ENCODE measurements at places on chromosomes 13 and 19. TPM values are rescaled to one million over a fixed set of nuclear protein-coding genes. Genes with fewer than 3 reads are reported as not detected.

- no peak for DNase-seq
Observed at GRCh38 chr13:114119196-114119595, 13.2 kb downstream of the RASA3 start.

DNA sequence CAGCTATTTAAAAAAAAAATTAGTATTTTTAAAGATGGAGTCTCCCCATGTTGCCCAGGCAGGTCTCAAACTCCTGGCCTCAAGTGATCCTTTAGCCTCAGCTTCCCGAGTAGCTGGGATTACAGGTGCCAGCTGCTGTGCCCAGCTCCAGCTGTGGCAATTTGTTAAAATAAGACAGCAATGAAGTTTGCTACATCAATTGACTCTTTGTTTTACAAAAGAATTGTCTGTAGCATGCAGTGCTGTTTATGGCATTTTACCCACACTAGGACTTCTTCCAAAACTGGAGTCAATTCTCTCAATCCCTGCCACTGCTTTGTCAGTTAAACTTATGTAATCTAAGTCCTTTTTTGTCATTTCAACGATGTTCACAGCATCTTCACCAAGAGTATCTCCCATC lies 49.3 kb downstream of the NDFIP2 start:
- DNase-seq: no peak

GRCh38 chr13:67588607-67589006 lies 358.5 kb upstream of the PCDH9 start:
- no peak for DNase-seq

The SOX21 gene
- total RNA-seq: not detected

The SLC6A16 gene
- total RNA-seq: 1.2 TPM

- DNase-seq: no peak
Observed at GRCh38 chr13:96963786-96964475, 30.3 kb downstream of the OXGR1 start.

- no peak for DNase-seq
Observed at GRCh38 chr19:8517551-8518442, 3.8 kb upstream of the ZNF414 start.

DNA sequence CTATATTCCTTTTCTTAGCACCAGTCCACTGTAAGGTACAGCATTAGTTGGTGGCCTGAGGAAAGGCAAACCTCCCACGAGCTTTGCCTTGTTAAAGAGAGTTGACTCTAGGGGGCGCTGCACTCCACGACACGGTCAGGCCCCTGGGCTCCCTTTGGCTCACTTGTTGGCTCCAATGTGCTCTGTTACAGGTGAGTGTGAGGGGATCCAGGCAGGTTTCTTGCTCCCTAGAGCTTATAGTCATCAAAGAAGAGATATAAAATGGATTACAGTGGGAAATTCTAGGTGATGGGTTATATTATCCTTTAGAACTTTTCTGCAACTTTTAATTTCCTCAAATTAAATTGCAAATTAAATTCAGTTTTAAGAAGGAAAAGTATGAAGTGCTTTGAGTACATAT lies 3.7 kb downstream of the WDR87 start:
- peak; percentile 70 for DNase-seq

The ZNF850 gene
- total RNA-seq: 8.5 TPM

DNA sequence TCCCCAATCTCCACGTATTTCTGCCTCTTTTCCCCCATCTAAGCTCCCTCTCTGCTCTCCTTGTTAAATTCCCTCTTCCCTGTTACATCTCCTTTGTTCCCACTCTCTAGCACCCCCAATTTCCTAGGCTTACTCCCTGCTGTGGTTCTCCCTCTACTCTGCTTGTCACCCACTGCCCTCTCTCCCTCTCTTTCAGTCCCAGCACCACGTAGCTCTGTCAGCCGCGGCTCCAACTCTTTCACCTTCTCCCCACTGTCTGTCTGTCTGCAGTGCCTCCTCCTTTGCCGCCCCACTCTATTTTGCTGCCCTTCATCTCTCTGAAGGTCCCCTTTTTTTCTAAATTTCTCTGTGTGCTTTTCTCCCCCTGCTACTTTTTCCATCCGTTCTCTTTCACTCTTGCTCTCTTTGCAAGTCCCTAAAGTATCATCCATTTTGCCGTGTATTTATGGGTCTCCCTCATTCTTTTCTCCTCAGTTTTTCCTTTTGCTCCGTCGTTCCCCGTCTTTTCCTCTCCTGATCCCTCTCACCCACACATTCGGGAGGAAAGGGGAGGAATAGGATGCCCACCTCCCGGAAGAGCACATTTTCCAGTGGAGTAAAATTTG lies 937 bp downstream of the ZNF841 start:
- no peak for DNase-seq

The KLK12 gene
- not detected for total RNA-seq

The ZNF564 gene
- total RNA-seq: 14.7 TPM

DNA sequence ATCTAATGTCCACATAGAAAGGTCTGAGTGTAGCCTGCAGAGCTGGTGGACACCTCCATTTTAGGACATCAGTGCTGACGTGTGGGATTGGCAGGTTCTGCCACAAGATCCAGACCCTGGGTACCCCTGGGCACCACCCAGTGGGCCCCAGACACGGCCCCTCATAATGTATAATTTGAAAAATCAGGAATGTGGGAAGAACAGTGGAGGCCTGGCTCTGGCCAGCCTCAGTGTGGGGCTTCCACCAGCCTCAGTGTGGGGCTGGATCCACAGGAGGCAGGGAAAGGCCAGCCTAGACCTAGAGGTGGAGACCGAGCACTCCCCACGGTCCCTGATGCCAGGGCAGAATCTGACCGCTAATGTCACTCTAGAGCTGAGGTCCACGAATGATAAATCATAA lies 150.7 kb upstream of the SOX1 start:
- no peak for DNase-seq

GRCh38 chr19:42634409-42635232 lies 39.9 kb upstream of the CEACAM8 start:
- no peak for DNase-seq

The LILRB2 gene
- total RNA-seq: 0.98 TPM

The ZNF177 gene
- 3.6 TPM for total RNA-seq

GRCh38 chr13:43414111-43414510 lies 372.7 kb downstream of the ENOX1 start:
- DNase-seq: no peak

GRCh38 chr13:47426126-47426849 lies 529.4 kb upstream of the HTR2A start:
- DNase-seq: no peak

DNA sequence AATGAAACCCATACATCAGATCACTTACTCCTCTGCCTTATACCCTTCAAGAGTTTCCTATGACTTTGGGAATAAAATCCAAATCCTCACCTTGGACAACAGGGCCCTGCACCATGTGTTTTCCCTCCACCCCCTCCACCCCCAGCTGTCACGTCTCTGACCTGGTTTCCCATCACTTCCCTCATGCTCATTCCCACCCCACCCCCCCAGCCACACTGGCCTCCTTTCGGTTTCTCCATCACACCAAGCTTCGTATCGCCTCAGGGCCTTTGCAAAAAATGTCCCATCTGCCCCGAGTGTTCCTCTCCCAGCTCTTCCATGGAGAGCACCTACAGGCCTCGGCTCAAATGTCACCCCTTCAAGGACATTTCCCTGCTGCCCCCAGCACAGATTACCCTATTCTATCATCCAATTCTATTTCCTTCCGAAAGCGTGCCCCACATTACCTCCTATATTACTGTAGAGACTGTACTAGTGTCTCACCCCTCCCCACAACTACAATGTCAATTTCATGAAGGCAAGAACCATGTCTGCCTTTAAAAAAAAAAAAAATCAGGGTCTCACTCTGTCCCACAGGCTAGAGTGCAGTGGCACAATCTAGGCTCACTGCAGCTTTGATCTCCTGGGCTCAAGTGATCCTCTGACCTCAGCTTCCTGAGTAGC lies 16.8 kb upstream of the FFAR2 start:
- no peak for DNase-seq

DNA sequence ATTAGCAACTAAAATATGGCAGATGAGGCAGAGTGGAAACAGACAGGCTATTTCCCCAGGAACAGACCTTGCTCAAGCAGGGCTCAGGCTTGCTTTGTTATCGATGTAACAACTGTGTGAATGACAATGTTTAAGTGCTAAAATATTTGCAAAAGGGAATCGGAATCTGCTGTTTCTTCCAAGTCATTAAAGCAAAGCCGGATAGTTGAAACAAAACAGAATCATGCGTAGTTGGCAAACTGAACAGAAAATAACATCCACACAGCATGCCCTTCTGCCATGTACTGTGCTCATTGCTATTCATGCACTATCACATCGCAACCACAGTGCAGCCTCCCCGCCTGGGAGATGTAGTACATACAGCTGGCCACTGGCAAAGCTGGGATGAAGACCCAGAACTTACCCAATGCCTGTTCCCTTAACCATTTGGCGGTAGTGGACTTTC lies 799.1 kb downstream of the DIAPH3 start:
- DNase-seq: no peak

DNA sequence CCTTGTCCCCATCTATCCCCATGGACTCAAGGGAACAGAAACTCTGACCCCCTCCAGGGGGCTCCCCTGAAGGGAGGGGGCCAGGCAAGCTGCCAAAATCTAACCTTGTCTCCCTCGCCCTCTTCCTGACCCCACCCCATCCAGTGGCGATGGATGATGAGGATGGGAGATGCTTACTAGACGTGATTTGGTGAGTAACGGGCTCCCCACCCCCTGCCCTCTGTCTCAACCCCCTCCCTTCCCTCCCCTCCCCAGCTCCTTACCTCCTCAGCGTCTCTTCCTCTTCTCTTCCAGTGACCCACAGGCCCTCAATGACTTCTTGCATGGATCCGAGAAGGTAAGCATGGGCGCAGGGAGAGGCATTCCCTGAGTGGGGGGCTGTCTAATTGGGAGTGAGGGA lies 39.8 kb upstream of the EHD2 start:
- no peak for DNase-seq

The CPB2 gene
- total RNA-seq: not detected

The PNKP gene
- 31.0 TPM for total RNA-seq

GRCh38 chr19:1382250-1382649 lies 1.5 kb upstream of the NDUFS7 start:
- no peak for DNase-seq

The NLRP11 gene
- total RNA-seq: 0.33 TPM

The DYRK1B gene
- total RNA-seq: 7.0 TPM

Data from breast epithelium (tissue), 4 donors.